ENCODE measurements at places on chromosomes 7 and 10.

- no peak for DNase-seq
Measured at GRCh38 chr7:26535483-26536007, 243.9 kb downstream of the SNX10 start.

DNA sequence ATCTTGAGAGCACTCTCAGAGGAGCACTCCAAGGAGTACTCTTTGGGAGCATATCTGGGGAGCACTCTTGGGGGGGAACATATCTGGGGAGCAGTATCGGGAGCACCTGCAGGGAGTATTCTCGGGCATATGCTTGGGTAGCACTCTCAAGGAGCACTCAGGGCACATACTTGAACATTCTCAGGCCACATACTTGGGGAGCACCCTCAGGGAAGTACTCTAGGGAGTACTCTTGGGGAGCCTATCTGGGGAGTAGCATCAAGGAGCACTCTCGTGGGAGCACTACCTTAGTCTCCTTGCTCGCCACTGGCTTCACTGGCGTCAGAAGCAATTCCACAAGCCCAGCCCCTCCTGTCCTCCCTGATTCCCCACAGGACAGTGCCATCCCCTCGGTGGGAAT lies 31.5 kb upstream of the TNRC18 start:
- DNase-seq, result no peak

GRCh38 chr7:105473163-105473562 lies 48.9 kb downstream of the PUS7 start:
- DNase-seq, result no peak

DNA sequence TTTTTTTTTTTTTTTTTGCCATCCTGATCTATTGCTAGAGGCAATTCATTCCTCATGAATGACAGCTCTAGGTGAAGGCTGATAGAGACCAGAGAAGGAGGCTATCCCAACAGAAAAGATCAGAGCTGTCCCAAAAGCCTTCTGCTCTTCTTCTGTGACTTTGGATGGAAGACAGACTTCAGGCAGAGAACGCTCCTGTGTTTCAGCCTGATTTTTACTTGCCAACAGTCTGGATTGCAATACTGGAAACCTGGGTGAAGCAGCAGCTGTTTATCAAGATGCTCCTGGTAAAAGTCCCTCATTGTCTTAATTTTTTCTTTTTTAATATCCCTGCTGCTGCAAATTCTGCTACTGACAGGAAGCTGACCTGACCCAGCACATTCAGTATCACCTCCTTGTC lies 219.5 kb downstream of the CCDC3 start:
- no peak for DNase-seq

- no peak for DNase-seq
Measured at GRCh38 chr7:140678081-140678815, 5.5 kb downstream of the ADCK2 start.

DNA sequence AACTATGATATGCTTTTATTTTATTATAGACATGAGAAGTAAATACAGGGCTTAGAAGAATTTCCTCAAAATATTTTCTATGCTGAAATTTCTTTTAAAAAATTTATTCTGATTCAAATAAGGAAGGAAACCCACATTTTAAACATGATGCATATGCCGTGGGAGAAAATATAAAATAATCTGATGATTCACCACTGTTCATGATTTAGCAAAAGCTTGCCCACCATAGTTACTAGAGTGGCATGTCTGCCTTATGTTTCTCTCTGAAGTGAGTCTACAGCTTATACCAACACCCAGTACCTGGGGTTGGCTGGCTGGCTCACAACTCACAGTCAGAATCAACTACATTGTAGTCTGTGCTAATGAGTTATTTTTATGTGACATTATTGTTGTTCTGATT lies 102.0 kb downstream of the GNAI1 start:
- no peak for DNase-seq

GRCh38 chr7:1943933-1944618 lies 274.0 kb downstream of the ELFN1 start:
- DNase-seq, result no peak

DNA sequence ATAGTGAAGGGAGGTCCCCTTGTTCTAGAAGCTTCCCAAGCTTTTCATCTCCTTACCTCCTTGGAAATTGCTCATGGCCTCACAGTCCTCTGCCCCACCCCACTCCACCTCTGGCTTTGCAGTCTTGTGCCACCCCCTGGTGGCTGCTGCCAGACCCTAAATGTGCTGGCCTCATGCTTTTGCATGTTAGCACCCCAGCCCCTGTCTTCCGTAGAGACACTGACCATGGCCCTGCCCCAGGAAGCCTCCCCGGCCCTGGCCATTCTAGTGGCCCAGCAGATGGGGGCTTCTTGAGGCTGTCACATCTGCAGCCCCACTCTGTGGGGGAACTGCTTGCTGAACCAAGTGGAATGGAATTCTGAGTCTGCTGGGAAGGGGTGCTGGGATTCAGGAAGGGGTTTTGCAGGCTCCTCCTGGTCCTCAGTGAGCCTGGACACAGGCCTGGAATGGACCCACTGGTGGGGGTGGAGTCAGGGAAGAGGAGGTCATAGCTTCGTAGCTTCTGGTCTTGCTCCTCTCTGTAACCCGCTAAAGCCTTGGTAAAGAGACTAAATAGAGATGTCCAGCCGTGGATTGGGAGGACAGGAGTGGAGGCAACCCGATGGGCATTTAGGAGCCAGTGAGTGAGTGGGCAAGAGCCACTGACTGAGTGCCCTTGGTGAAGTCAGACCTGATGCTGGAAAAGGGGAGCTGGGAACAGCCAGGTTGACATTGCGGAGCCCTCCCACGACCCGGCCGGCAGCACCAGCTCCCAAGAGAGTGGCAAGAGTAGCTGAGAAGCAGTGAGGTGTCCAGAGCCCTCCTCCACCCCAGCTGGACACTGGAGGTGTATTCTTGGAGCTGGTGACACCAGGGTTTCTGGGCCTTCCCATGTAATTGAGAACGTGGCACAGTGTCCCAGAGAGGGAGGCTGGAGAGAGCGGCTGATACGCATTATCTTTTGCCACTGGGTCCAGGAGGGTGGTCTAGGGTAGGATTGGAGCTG lies 20.9 kb downstream of the RAMP3 start:
- no peak for DNase-seq

- no peak for DNase-seq
Measured at GRCh38 chr10:86188326-86188725, 178.3 kb downstream of the GRID1 start.

- DNase-seq, result no peak
Measured at GRCh38 chr10:25867321-25867720, 66.7 kb upstream of the MYO3A start.

DNA sequence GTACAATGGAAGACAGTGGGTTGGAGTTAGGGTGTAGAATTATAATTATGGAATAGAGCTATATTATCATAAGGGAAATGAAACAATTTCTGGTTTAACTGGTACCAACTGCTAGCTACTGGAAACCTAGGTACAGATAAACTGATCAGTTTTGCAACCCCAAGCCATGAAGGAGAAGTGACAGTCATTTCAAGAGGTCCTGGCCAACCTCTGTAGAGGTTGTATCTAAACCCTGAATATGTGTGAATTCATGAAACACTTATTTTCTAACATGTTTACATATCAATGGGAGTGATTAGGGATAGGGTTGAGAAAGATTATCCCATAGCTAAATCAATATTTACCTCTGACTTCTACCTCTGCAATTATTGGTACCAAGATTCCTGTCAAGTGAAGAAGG lies 29.9 kb upstream of the CC2D2B start:
- DNase-seq, result no peak

DNA sequence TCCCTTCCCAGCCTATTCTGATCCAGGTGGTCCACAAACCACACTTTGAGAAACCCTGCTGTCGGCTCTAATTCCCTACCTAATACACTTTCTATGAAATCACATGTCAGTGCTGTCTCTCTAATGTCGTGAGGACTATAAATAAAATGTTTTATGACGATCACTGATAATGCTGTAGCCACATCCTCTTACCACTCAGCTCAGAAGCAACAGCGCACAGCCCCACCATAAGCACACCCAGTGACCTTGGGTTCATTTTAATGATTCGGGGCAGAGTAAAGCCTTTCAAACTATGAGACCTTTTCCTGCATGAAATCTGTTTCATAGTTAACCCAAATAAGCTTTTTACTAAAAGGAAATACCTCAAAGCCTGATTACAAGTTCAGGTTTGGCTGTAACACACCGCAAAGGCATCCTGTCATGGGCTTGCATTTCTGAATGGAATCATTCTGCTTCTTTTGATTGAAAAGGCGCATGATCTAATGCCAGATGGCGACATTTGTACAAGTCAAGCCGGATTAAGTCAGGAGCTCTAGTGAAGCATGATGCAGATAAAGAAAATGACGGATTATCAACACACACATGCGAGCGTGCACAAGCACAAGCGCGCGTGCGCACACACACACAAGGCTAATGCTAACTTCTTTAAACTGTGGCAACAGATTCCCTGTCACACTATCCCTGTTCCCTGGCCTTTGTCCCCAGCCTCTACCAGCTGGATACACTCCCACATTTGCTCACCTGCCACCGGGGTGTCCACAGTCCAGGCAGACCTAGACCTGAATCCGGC lies 180.5 kb upstream of the PDE1C start:
- DNase-seq, result no peak

GRCh38 chr7:6015917-6016652 lies 7.0 kb downstream of the AIMP2 start:
- DNase-seq, result no peak

DNA sequence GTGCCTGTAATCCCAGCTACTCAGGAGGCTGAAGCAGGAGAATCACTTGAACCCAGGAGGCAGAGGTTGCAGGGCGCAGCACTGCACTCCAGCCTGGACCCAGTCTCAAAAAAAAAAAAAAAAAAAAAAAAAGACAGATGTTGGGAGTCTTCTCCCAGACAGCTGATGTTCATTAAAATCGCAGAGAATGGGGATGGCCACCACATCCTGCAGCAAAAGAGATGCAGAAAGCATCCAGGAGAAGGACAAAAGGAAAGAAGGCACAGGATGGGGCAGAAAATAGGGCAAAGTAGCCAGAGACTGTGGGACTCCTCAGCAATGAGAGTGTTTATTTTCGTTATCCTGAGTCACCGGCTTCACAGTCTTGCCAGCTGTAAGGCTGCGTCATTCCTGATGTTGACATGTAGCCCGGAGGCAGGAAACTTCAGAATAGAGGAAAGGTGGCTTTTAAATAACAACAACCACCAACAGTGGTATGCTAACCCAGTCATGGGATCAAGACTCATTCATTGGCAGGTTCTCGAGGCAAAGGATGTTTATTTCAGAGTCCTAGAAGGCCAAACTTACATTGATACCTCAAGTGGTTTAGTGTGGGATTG lies 149.5 kb upstream of the SVIL start:
- DNase-seq, result no peak

DNA sequence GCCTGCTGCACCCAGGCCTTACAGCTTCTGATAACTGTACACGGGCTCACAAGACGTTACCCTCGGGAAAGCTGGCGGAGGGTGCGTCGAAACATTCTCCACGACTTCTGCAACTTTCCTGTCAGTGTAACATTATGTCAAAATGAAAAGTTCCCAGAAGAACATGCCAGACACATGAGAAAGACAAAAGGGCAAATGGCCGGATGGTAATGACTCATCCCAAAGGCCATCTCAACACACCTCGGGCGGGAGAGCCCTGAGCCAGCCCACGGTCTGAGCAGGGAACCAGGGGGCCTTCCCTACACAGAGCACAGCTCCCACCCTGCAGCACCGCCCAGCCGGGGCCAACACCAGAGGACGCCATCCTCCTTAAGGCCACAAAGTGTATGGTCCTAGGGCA lies 118.7 kb downstream of the MAD1L1 start:
- no peak for DNase-seq

DNA sequence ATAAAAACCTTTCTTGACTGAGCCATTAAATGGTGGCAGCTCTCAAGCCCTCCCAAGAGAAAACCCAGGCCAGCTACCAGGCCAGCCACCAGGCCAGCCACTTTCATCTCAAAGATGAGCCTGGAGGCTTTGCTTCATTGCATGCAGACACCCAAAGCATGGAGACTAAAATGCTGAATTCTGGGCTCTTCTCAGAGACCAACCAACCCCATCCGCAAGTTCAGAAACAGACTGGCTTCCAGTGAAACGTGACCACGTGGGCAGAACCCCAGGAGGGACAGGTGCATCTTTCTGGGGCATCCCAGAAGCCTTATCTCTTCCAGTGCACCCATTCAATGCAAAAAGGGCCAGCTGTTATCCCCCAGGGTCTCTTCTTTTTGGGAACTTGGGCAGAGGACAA lies 20.9 kb downstream of the CHST15 start:
- DNase-seq, result no peak

- no peak for DNase-seq
Measured at GRCh38 chr10:30182191-30183054, 123.0 kb upstream of the JCAD start.

DNA sequence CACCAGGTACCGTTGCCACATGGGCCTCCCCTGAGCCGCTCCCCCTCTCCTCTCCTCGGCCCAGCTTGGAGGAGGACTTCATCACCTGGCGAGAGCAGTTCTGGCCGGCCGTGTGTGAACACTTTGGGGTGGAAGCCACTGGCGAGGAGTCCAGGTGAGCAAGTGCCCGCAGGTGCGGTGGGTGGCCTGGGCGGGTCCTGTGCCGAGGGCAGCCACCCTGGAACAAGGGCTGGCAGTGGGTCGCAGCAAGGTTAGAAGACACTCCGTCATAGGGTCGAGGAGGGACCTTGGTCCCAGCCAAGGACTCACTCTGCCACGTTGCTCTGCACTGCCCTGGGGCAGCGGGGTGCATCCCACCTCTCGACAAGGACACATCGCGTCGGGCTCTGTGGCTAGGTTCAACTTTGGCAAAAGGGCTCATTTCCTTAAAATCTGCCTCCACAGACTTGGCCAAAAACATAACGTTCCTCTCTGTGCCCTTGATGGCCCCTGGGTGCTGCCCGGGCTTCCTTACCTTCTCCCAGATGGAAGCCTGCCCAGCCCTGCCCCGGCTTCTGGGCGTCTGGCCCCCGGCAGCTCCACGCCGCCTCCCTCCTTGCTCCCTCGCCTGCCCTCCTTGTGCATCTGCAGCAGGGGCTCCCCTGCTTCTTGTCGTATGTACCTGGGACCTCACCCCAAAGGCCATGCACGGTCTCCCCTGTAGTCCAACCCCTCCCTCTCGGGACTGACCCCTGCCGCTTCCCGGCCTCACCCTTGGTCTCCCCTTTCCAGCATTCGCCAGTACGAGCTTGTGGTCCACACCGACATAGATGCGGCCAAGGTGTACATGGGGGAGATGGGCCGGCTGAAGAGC lies 12.7 kb downstream of the TMEM120A start:
- DNase-seq, result no peak

DNA sequence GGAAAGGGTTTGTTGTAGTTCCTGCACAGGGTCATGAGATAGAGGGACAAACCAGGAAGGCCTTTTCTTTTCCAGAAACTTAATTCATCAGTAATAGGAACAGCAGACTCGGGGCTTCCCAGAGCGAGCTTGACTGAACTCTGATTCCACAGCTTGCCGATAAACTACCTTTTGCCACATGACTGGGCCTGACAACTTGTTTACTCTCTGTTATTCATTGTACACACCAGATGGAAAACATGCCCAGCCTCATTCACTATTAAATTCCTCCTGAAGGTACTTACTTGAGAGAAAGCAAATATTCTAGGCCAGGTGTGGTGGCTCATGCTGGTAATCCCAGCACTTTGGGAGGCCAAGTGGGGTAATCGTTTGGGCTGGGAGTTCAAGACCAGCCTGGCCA lies 77.1 kb upstream of the FGFR2 start:
- DNase-seq, result no peak

Data from AML-193 (cell line).